Large intestine (tissue), 12 donors: ENCODE measurements at places on chromosomes 5 and 9. TPM values are rescaled to one million over a fixed set of nuclear protein-coding genes. Genes with fewer than 3 reads are reported as not detected.

DNA sequence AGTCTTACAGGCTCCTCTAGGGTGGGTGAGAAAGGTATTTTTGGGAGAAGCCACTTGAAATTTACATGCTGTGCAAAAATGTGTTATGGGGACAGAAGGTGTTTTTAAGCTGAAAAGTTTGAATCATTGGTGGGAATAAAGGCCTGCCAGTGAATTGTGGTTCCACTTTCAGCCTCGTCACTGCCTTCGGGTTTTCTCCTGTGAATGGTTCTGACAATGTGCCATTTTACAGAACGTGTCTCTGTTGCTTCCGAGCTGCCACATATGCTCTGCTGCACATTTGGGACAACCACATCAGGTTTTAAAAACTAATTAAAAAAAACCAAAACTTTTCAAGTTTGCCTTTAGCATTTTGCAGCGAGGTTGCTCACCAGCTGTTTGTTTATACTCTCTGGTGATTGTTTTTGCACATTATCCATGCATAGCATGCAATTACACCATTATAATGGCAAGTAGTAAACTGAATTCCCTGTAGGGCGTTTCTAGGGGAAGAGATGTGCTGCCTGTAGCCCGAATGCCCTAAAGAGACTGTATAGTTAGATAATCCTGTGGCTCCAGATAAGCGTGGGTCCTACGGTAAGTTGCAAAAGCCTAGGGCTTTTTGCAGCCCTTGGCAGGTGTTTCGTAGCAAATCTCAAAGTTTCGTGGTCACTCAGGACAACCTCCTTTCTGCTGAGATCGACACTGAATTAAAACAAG is 40.1 kb upstream of the SUB1 start:
- no peak for DNase-seq

DNA sequence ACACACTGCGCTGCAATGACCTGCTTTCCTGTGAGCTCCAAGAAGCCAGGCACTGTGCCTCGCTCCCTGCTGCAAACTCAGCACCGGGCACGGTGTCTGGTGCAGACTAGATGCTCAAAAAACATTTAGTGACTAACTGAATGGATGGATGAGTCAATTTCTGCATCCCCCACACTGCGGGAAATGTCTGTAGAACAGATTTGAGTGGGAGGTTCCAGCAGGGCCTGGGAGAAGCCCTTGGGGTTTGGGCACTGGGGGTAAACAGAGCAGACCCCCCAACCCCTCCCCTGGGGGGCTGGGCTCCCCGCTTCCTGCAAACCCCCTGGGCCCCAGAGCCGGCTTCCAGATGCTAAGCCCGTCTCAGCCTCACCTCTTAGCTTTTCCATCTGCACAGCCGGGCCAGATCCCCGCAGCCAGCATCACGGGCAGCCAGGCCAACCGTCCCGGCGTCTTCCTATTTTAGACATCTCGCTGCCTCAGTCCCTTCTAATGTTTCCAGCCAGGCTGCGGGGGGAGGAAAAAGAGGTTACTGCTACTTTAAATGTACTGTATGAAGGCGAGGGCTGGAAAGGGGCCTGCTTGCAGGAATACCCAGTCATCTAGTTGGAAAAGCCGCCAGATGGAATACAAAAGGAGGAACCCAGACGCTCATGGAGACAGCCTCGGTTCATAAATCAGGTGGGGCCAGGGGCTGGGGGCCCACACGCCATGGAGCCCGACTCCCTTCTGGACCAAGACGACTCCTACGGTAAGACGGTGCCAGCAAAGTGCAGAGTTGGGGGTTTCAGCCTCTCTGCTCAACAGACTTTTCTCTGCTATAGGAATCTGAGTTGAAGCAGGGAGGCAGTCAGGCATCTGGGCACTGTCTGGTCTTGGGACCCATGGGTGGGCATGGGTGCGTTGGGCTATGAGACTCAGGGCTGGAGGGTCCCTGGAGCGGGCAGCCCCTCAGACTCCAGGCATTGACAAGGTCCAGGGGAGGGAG is 67.1 kb upstream of the GGTA1 start:
- DNase-seq = no peak

Gene TXNDC8
- not detected for polyA plus RNA-seq

DNA sequence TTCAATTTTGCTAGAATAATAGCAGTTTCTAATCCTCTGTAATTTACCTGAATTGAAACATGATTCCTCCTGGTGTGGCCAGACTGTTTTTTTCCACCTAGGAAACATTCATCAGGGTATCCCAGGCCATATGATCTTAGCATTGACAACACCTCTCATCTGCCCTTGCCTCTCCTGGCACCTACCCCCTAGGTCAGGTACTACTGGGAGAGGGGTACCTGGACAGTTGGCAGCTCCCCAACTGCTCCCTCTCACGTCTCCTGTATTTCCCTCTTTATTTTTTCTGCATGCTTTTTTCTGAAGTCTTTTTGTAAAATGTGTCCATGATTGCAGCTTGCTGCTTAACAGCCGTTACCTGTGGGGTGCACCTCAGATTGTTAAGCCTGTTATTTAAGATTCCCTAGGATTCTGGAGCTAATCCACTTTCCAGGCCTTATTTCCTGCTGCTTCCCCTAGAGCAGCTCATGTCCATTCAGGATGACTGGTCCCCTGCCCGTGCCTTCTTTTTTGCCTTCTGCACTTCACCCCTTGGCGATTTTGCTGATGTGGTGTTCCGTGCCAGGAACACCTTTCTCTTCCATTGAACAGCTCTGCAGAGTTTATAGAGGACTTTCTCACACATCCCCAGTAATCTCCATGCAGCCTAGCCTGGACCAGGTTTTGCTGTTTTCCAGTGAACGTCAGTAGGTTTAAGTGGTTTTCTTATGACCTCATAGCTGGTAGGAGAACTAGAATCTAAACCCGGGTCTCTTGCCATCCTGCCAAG is 33.6 kb downstream of the SNX30 start:
- peak; percentile 57 for DNase-seq

DNA sequence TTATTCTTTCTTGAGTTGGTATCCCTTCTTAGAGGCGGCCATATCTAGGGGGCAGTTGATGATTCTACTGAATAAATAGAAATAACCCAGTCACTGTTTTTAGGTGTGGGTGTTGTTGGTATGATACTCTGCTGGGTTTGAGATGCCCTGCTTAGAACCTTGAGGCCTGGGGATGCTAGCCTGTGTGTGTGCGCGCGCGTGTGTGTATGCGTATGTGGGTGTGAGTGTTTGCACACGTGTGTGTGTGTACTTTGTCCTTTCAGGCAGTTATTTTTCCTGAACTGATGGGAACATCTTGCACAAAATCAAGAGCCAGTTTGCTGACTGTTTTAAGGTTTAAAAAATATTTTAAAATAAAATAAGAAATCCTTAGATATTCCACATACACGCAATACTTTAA is 3.3 kb downstream of the SLC28A3 start:
- DNase-seq = no peak
